ENCODE measurements at places on chromosomes 3 and 15.

- no peak for DNase-seq
Measured at GRCh38 chr3:37956723-37957538, 33.7 kb upstream of the VILL start.

DNA sequence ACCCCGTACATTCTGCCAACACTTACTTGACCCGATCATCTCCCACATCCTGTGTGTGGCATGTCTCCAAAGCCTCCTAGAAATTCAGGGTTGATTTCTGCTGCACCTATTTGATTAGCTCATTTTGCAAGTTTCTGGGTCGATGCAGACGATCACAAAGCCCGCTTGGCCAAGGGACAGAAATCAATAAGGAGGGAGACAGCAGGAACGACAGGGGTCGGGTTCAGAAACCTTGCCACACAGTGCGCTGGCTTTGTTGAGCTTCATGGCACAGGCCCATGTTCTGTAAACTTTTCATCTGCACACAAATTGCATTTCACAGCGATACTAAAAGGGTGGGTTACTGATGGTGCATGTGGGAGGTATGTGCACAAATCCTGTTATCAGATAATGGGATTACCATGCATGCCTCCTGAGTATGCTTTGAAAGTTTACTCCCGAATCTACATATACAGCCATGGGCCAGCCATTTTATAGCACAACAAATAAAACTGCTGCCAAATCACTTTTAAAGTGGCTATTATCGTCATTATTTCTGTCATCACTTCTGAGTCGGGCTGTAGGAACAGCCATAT, 95.9 kb upstream of the ATP11B start:
- no peak for DNase-seq

- DNase-seq = no peak
Measured at GRCh38 chr3:181956122-181956521, 244.4 kb downstream of the SOX2 start.

GRCh38 chr15:73367624-73368300, 996 bp downstream of the HCN4 start:
- no peak for DNase-seq

DNA sequence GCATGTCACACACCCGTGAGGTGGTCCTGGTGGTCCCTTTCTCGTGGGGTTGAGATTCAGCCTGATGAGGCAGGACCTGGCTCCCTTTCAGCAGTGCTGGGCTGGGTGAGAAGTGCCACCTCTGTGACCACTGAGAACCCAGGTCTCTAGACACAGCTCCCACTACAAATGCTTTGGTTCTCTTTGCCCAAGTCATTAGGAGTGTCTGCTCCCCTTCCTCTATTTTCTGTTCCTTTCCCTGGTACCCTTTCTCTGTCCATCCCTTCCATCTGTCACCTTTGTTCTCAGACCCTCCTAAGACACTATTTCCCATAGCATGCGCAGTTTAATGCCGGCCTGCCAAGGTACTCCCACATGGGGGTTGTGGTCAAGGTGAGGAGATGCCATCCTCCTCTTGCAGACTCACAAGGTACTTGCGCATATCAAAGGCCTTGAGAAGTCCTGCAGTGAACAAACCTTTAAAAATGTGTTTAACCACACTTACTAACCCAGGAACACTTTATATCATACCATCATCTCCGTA, 297.7 kb downstream of the LRTM1 start:
- DNase-seq = no peak

DNA sequence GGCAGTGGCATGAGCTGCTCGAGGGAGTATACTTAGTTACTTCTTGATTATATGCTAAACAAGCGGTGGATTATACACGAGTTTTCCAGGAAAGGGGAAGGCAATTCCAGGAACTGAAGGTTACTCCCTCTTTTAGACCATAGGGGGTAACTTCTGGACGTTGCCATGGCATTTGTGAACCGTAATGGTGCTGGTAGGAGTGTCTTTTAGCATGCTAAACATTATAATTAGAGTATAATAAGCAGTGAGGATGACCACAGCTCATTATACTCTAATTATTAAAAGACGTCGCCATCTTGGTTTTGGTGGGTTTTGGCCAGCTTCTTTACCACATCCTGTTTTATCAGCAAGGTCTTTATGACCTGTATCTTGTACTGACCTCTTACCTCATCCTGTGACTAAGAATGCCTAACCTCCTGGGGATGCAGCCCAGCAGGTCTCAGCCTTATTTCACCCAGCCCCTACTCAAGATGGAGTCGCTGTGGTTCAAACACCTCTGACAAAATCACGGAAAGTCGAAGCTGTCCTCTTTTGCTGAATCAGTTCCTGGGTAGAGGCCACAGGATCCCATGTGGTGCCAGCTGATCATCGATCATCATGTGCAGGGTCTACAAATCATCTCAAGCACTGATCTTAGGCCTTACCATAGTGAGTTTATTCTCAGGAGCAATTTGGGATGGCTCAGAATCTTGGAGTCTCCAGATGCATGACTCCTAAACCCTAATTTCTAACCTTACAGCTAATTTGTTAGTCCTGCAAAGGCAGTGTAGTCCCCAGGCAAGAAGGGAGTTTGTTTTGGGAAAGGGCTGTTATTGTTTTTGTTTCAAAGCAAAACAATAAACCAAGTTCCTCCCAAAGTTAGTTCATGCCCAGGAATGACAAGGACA, 149.1 kb downstream of the TJP1 start:
- DNase-seq = no peak

DNA sequence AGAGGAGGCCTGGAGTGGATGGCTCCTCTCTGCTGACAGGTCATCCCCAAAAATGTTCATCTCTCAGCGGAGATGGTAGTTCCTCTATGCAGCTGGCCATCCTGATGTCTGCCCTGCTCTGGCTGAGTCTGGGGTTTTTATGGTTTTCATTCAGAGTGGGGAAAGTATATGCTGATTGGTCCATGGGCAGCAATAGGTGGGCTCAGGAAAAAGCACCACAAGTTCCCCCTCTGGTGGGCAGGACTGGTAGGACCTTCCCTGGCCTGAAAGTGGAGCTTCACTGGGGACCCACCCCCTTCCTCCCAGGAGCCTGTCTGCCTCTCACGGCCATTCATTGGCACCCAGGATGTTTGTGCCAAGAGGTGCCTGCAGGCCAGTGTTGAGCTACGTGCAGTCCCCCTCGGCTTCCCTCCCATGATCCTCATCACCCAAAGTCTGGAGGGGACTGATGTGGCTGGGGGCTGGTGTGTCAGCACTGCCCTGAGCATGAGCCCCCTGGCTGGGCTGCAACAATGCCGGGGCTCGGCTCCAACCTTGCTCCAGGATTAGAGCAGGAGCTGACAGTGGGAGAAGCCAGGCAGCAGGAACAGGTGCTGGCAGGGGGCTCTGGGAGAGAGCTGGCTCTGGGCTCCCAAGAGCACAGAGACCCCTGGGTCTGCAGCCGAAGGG, 13.1 kb upstream of the BLOC1S6 start:
- DNase-seq = no peak

All from skin of body (tissue), 3 donors.